ENCODE measurements at places on chromosomes 1 and 21.

GRCh38 chr1:178341261-178341956, 155.4 kb downstream of the CLEC20A start:
- DNase-seq, result no peak

- DNase-seq, result no peak
Observed at GRCh38 chr21:45256021-45256911, 31.4 kb downstream of the POFUT2 start.

DNA sequence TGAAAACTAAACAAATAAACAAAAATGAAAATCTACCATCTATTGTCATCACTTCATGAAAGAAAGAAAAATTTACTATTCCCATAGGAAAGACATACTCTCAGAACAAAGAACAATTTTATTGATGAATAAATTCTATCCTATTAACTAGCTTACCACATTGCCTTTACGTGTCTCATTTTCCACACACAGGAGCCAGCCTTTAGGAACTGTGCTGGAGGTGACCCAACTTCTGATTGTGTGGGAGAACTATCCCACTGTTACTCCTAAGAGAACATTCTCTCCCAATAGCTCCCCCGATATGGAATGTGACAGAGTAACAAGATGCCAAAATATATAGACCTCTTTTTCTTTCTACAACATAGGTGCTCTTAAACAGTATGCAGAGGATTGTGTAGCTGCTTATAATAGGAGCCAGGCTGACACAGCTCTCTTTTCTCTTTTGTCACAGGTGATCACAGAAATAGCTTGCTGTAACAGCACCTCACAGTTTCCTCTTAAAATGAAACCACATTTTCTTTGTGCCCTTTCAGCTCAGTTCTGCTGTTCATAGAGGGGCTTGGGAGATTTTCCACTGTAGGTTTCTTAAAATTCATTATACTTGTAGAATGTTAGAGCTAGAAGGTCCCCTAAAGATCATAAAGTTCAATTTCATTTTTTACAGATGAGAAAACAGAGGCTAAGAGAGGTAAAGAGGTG, 35.5 kb downstream of the C21orf91 start:
- DNase-seq, result no peak

DNA sequence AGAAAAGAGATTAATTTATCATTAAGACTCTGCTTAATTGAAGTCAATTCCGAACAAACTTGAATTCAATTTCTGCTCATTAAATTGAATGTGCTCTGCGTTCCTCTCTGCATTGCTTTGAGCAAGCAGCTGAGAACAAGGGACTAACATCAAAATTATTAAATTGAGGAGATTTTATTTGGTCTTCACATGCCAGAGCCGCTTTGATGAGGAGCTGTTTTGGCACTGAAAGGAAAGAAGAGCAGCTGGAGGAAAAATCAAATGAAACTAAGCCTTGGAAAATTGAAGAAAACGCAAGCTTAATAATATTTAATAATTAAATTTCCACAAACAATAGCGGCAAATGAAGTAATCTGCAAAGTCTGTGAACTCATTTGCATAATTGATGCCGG, 222.0 kb upstream of the PKN2 start:
- no peak for DNase-seq

DNA sequence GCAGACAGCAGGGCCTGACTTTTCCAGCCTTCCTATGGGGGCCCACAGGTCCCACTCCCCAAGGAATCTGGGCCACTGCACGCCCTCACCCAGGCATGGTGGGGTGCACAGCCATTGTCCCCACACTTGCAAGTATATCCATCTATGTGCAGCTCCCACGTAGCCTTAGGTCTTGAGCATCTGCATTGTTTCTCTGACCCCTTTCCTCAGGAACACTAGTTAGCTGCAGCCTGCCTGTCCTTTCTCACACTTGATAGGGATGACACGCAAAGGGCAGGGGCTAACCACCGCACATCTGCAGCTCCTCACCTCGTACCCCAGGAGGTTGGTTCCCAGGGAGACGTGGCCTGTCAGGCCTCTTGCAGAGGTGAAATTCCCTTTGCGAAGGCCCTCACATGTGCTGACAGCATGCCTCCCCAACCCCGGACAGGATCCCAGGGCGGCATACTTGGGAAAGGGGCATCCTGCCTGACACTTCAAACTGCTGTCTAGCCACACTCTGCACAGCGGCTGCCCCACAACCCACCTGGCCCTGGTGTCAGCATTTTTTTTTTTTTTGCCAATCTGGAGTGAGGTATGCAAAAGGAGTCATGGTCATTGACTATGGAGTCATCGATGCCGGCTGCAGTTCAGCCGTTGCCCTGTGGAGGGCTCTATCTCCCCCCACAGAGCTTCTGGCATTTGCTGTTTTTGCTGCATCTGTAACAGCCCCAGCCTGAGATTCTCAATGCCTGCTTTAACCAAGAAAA, 5.0 kb downstream of the JMJD4 start:
- DNase-seq, result peak; percentile 49

GRCh38 chr1:82090104-82090503, 289.4 kb downstream of the ADGRL2 start:
- DNase-seq, result no peak

Measured in globus pallidus (tissue), 1 donor.